ENCODE measurements at places on chromosomes 12 and 14.

- no peak for DNase-seq
Measured at GRCh38 chr14:59463787-59464485, 1.2 kb downstream of the GPR135 start.

- DNase-seq, result peak; percentile 59
Measured at GRCh38 chr12:89782807-89783206, 74.2 kb upstream of the ATP2B1 start.

DNA sequence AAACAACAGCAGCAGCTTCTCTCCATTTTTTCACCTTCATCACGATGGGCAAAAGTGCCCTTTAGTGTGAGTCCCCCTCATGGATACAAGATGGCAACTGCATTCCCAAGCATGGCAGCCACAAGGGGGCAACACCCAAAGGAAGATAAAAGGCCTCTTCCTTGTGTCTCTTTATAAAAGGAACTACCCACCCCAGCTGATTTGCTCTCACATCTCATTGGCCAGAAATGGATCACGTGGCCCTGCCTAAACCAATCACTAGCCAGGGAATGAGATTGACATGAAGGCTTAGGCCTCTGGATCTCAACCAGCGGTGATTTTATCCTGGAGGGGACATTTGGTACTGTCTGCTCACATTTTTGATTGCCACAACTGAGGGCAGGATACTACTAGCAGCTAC lies 21.9 kb upstream of the IFT81 start:
- DNase-seq, result peak; percentile 73

DNA sequence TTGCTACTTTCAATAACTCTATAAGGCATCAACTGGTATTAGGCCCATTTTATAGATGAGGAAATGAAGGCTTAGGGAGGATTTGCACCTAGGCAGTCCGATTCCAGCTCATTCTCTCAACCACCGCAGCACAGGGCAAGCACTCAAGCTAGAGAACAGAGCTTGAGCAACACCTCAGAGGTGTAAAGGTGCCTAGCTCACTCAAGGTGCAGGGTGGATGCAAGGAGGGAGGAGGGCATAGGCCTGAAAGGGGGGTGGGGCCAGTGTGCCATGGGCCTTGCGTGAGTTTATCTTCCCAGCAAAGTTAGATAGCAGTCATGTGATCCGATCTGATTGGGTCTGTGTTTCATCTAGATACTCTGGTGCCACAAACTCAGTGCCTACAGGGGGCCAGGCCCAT lies 10.2 kb upstream of the EMP1 start:
- DNase-seq, result no peak

DNA sequence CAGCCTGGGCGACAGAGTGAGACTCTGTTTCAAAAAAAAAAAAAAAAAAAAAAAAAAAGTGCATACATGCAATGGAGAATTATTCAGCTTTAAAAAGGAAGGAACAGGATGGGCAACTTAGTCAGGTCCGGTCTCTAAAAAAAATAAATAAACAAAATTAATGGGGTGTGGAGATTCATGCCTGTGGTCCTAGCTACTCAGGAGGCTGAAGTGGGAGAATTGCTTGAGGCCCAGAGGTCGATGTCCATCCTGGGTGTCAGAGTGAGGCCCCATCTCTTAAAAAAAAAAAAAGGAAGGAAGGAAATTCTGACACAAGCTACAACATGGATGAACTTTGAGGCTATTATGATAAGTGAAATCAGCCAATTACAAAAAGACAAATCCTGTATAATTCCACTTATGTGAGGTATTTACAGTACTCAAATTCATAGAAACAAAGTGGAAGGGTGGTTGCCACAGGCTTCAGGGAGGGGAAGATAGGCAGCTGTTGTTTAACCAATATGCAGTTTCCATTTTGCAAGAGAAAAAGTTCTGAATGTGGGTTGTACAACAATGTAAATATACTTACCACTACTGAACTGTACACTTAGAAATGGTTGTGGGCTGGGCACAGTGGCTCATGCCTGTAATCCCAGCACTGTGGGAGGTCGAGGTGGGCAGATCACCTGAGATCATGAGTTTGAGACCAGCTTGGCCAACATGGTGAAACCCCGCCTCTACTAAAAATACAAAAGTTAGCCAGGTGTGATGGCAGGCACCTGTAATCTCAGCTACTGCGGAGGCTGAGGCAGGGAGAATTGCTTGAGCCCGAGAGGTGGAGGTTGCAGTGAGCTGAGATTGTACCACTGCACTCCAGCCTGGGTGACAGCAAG lies 12.3 kb upstream of the APOF start:
- no peak for DNase-seq

DNA sequence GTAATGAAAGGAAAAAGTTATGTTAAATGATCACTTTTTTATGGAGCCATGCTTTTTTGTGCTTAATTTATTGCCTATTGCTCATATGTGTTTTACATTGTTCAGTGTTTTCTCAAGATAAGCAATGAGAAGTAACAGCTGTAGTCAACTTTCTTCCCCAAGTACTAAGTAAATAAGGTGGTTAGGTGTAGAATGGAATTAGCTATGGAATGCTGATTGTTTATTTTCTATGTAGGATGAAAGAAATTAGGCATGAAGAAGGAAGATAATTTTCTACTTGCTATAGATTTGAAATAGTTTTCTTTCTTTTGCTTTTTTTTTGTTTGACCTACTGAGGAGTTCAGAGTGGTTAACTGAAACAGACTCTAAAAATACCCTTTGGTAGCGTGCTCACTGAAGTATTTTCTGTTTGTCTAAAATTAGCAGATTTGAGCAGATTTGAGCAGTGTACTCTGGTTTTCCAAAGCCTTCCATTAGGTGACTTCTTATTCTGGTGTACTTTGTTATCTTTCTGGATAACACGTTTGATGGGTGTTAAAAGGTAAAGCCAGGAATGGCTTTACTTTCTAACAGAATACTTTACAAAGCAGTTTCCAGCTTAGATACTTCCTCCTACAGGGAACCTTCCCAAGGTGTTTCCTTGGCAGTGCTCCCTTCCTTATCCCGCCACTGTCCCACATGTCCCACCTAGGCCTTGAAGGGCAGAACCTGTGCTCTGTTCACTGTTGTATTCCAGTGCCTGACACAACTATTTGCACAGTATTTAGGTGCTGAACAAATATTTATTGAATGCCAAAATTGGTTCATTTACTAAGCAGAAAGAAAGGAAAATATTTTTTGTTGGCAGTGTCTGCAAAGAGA lies 56.0 kb downstream of the RASSF3 start:
- peak; percentile 49 for DNase-seq

DNA sequence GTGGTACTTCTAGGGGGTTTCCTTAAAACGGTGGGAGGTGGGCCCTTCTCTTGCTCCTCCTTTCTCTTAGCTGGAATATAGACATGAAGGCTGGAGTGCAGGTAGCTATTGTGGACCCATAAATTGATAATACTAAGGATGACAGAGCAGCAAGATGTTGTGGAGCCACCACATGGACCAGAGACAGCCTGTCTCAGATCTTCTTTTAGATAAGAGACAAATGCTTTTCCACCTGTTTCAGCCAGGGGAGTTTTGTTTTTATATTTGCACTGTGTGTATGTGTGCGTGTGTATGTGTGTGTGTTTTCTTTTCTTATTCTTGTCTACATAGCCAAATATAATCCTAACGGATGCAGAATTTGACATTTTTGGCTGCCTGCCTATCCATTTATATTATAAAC lies 62.9 kb upstream of the HIF1A start:
- no peak for DNase-seq

- DNase-seq, result no peak
Measured at GRCh38 chr12:81274637-81275529, 197.0 kb downstream of the ACSS3 start.

DNA sequence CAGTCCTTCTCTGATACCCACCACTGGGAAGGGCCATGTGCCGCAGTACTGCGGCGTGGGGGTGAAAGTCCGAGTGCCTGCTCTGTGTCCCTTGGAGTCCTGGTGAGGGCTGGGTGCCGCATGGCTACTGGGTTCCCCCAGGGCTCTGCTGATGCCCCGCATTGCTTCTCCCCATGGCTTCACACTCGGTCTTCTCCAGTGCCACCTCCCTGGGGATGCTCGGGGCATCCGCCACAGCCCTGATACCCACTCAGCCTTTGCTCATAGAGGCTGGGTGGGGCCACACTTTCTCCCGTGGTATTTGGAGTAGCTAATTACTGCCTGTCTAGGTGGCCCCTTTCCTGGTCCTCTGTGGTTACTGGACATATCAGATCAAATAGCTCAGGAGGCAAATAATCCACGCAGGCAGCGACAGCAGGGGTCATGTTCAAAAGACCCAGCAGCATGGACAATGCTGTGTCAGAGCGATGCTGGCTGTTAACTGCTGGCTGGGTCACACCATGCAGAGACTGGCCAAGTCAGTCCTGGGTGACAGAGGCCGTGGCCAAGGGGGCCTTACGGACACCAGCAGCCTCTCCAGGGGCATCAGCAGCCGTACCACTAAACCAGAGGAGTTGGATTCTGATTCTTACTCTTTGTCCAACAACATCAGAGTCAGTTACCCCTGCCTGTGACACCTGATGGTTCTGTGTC lies 106.5 kb downstream of the ADGRD1 start:
- DNase-seq, result no peak

GRCh38 chr12:45680362-45680761 lies 49.1 kb upstream of the ARID2 start:
- DNase-seq, result no peak

DNA sequence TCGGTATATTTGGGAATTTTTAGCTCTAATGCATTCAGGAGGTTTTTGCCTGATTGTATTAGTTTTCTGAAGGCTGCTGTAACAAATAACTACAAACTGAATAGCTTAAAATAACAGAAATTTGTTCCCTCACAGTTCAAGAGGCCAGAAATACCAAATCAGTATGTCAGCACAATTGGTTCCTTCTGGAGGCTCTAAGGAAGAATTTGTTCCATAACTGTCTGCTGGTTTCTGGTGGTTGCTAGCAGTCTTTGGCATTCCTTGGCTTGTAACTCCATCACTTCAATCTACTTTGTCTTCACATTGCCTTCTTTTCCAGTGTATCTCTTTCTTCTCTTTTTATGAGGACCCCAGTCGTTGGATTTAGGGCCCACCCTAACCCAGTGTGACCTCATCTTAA lies 21.3 kb downstream of the TMTC3 start:
- DNase-seq, result no peak

GRCh38 chr12:14482361-14482760 lies 85.3 kb downstream of the PLBD1 start:
- no peak for DNase-seq
